ENCODE measurements at places on chromosomes 3 and 15.

DNA sequence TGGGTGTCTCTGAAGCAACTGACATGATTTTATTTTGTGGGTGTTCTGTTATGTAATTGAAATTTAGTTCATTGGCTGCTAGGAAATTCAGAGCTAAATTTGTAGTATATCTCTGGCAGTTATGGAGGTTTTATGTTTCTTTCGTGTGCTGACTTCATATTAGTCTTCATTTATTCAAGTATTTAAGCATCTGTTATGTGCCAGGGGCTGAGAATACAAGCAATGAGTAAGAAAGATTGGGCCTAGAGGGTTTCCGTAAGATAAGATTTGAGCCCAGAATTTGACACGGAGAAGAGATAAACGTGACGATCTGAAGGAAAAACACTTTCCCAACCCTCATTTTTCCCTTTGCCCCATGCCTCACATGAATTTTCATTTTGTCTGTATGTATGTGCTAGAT, 75.2 kb upstream of the ACKR4 start:
- no peak for DNase-seq

DNA sequence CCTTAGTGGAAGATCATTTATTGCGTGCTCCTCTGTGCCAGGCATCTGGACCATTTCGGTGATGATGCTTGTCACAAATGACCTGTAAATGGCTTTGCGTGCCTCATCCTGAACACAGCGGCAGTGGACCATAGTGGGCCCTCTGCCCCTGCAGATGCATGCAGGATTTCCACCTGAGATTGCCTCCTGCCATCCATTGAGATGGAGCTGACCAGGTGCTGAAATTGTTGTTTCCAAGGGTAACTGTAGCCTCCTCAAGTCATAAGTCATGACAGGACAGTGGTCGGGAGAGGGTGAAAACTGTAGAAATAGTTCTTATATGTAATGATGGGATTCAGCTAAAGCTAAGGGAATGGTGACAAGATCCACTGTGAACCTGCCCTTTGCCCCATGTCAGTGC, 35.5 kb downstream of the CLSTN2 start:
- no peak for DNase-seq

DNA sequence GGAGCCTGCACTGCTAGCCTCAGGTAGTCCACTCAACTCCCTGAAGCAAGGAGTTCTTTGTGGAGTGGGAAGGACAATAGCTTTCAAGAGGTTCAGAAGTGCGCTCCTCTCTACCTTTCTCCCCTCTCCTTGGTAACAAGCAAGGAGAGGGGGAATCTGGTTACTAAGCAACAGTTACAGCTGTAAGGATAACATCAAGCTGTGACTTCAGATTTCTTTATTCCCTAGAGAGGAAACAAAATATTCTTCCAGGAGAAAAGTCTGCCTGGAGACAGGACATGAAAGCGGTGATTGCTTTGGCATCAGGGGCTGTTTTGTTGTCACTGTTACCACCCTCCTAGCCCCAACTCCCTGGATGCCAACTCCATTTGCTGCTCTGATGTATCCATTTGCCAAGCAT, 70.4 kb downstream of the TRANK1 start:
- no peak for DNase-seq

DNA sequence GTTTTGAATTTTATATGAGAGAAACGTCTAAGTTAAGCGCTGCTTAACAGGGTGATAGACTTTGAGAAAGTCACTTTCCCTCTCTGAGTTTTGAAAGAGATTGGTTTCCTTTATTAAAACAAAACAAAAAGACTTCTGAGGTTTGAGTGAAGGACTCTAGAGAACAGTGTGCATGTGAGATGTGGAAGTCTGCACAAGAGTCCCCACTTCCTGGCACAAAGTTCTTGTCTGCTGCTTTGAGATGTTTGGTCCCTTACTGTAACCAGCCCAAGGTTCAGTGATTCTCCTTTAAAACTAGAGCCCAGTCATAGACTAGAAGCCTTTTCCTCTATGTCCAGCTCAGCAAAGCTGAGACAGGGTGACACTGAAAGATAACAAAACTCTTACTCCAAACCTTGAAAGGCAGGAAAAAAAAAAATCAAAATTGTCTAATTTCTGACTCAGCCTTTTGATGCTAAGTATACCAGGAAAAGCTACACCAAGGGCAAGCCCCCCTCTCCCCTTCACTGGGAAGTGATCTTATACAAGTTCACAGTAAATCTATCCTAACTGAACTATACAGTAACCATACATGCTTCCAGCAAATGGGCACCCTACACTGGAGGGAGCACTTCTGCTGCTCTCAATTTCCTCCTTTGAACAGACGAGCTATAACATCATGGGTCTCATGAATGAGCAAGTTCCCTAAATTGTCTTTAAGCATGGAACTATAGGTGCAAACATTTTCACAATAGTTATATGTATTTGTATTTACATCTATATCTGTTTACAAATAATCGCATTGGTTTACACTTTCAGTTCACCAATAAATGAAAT, 2.3 kb downstream of the POPDC2 start:
- DNase-seq = peak; percentile 56

DNA sequence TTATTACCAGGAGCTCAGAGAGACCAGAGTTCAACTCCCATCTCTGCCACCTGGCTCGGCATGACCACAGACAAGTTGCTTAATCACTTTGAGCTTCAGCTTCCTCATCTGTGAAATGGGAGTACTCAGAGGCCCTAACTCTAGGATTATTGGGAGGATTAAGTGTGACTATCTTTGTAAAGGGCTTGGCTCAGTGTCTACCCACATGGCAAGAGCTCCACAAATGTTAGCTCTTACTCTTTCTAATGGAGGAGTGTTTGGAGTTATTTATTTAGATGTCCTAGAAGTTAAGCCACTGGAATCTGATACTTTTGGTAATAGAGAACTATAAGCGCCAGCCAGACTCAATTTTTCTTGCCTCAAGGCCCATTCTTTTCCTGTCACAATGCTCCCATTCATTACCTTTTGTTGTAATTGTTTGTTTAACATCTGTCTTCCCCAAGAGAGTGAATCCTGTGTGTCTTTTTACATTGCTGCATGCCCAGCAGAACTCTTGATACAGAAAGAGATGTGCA, 12.3 kb upstream of the LMCD1 start:
- DNase-seq = no peak

DNA sequence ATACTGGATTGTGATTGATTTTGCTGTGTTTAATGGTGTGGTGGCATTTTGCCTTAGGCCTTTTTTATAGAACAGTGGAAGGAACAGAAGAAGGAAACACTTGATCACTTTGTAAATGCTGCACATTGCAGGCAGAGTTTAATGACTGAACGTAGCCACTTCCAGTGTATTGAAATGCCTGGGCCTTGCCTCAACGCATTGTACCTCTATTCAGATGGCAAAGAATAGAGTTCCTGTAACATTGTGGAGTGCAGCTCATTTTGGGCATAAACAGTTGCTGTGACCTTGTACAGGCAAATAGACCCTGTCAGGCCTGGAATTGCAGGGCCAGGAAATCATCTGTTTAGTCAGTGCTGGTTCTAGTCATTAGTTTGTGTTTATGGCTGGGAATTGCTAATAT, 225.0 kb downstream of the EPHA3 start:
- no peak for DNase-seq

GRCh38 chr3:116473602-116474001, 28.3 kb upstream of the LSAMP start:
- no peak for DNase-seq

- no peak for DNase-seq
Measured at GRCh38 chr3:161347726-161348125, 23.6 kb downstream of the SPTSSB start.

DNA sequence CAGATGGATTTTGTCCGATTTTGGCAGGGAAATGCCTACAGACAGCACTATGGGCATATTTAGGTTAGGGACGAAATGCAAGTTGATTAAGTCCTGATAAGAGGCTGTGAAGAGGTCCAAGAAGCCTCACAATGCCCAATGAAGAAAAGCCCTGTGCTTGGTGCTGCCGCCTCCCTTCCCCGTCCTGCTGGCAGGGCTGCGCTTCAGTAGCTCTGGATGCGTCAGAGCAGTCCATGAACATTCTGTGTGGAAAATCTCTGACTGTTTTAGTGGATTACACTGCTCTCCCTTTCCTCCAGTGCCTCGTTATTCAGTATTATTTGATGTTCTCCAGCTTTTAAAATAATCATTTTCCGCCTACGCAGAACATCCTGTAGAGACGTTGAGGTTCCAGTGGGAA, 39.6 kb downstream of the MLH1 start:
- no peak for DNase-seq

GRCh38 chr3:15427981-15428380, 583 bp downstream of the EAF1 start:
- DNase-seq = peak; percentile 38

DNA sequence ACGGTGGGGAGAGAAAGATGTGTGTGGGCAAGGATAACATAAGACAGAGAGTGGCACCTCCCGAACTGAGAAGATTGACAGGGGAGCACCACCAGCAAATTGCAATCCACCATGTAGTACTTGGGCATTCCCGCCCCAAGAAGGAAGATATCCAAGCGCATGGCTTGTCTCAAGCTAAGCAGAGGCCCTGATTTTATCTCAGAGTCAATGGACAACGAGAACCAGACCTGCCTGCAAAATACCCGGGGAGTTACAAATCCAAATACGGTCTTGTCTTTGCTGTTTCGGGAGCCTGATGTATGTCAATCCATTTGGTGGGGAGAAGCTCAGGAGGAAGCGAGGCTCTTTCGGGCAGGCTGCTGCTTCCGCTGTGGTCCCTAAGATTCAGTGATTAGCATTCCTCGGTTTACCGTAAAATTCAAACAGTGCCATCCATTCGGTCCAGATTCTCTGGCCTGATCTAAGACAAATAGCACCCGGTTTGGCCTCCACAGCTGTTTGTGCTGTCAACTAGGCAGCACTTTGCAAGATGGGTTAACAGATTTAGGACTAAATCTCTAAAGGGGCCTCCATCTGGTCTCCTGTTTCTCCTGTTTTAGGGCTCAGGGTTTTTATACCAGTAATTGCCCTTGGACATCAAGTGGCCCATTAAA, 97.7 kb upstream of the WNT5A start:
- no peak for DNase-seq

DNA sequence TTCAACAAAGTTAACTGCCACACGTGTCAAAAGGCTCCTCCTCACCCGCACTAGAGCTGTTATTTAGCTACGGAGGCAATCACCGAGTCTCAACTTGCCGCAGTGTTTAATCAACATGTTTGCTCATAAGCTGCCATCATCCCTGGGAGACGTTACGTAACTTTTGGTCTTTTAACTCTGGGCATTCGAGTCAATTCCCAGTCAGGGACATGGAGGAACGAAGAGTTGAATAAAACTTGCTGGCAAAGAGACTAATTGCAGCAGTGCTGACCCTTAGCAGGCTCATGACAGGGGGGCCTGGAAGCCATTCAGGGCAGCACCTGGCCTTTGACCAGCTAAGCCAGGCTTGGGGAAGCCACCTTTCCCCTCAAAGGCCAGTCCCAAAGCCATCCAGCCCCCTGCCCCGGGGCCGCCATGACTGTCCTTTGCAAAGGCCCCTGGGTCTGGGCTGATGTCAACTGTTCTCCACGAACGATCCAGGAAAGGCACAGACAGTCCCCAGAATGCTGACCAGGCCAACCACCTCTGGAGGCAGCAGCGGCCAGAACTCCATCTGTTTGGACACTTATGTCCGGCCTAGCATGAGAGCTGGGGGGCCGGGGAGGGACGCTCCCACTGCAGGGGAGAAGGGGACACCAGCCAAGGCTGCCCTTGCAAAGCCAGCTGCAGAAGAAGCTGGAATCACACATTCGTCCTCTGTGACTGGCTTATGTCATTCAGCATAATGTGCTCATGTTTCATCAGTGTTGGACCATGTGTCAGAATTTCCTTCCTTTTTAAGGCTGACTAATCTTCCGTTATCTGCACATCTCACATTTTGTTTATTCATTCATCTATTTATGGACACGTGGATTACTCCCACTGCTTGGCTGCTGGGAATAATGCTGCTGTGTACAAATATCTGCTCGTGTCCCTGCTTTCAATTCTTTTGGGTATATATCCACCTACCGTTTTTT, 43.7 kb downstream of the PCSK6 start:
- DNase-seq = peak; percentile 91

DNA sequence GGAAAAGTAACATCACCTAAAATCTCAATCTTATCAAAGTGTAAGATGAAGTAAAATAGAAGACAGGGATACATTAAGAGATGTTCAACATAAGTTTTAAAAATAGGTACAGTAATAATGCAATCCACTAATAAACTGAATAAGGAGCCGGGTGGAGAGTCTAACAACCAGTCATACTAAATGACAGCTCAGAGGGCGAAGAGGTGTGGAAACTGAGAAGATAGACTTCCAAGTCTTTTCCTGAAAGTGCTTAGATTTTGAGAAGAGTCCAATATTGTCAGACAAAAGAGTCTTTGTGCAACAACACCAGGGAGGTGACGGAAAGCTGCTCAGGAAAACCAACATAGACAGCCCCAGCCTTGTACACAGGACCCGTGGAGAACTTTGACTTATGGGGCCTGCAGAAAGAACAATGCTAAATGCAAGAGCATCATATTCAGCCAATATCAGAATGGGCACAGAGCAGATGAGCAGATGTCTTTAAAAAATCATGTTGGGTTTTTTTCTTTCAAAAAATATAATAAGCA, 66.4 kb downstream of the MECOM start:
- no peak for DNase-seq

DNA sequence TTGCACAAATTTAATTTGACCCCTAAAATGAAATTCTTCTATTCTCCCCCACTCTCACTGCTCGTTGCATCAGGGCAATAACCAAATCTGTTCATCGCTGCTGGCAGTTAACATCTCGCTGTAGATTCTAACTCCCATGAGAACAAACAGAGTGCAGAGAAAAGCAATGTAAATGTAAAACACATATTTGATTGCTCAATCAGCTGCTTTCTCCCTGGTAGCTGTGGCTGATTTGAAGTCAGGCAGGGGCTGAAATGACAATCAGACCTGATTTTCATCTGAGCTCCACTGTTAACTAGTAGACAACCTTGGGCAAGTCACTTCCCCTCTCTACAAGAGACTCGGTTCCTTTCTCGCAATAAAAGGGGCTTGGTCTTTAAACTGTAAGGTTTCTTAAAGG, 119.8 kb upstream of the CPNE4 start:
- no peak for DNase-seq
